ENCODE measurements at places on chromosomes 13 and 19.

- peak; percentile 81 for DNase-seq
Measured at GRCh38 chr19:36489920-36490415, 607 bp upstream of the ZNF566 start.

- no peak for DNase-seq
Measured at GRCh38 chr13:113942591-113943103, 31.2 kb downstream of the C13orf46 start.

GRCh38 chr13:88068975-88069374, 397.8 kb downstream of the SLITRK5 start:
- peak; percentile 55 for DNase-seq

DNA sequence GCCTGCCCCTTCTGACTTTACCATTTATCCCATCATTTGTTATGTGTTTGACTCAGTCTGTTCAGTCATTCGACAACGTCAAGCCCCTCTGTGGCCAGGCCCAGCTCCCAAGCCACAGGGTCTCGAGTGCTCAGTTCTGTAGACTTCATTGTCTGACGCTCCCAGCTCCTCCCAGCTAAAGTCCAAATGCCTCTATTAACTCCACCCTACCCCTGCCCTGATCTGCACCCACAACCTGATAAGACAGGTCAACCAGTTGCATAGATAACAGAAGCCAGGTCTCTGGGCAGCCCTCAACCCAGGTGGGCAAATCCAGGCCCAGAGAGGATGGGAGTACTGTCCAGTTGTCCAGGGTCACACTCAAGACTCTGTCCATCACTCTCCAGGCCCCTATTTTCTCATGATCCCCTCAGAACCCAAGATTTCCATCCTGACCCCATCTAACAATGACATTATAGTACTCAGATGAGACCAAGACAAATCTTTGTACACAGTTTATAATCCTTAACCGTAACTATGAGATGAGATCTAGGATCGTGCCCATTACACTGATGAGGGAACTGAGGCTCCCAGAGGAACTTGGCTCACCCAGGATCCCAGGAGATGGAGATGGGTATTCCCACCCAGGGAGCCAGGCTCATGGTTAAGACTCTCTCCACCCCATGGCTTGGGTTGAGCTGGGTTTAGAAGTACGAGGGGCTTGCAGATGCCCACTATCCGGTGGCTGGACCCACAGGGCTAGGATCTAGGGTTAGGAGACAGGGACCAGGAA, 1.1 kb downstream of the TM6SF2 start:
- no peak for DNase-seq

- no peak for DNase-seq
Measured at GRCh38 chr13:36769545-36769944, 49.5 kb upstream of the RFXAP start.

DNA sequence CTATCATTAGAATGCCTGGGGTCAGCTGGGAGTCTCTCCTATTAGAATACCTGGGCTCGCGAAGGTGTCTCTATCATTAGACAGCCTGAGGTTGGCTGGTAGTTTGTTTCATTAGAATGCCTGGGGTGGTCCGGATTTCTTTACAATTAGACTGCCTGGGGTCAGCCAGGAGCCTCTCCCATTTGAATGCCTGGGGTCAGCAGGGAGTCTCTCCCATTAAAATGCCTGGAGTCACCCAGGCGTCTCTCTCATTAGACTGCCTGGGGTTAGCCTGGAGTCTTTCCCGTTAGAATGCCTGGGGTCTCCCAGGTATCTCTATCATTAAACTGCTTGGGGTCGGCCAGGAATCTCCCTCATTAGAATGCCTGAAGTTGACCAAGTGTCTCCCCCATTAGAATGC, 1458.3 kb downstream of the UQCRFS1 start:
- DNase-seq, result no peak

DNA sequence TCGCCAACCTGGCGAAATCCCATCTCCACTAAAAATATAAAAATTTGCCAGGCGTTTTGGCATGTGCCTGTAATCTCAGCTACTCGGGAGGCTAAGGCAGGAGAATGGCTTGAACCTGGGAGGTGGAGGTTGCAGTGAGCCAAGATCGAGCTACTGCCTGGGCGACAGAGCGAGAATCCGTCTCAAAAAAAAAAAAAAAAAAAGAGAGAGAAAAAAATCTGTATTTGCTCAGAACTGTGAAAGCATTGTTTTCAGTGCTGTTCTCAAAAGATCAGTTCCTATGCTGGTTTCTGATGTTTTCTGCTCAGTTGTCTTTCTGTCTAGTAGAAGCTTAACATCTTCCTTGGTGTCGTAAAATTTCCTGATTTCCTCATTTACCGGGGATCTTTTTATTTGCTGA, 2.5 kb downstream of the SF3A2 start:
- no peak for DNase-seq

DNA sequence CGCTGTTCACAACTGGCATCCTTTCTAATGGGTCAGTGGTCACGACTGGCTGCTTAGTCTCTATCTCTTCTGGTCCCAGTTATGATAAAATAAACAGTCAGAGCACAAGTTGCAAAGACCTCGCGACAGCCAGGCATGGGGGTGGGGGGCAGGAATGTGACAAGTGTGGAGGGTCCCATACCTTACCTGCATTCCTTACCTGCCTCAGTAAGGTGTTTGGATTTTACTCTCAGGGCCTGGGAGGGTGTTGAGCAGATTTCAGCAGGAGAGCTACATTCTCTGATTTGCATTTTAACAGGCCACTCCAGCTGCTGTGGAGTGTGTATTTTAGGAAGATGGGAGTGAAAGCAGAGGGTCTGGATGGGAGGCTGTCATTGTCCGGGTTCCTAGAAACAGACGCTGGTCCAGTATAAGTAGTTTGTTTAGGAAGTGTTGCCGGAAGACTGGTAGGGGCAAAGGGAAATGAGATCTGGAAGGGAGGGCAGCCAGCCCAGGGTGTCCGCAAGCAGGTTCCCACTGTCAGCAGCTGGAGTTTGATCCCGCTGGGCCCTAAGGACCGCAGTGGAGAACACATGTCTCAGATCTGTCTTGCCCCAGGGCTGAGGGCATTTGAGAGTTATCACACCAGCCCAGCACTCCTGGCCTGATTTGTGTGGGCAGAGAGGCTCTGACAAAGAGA, 920.0 kb downstream of the UQCRFS1 start:
- peak; percentile 56 for DNase-seq

DNA sequence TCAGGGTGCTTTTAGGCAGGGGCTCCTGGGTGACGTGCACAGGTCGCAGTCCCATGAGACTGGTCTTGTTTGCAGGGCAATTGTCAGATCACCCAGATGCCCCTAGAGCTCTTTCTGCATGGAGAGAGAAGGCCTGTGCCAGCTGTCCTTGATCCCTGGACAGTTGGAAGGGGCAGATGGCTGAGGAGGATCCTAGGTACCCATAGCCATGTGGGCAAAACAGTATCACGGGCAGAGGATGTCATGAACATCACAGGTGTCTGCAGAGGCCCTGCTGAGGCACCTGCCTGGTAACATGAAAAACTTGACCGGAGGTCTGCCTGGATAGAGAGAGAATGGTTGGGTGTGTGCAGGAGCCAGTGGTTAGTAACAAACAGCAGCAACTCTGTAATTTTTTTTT, 99.3 kb downstream of the ZNF536 start:
- DNase-seq, result no peak

GRCh38 chr19:18861235-18861634, 29.5 kb downstream of the UPF1 start:
- no peak for DNase-seq

GRCh38 chr13:75372923-75373841, 108.8 kb downstream of the TBC1D4 start:
- no peak for DNase-seq

DNA sequence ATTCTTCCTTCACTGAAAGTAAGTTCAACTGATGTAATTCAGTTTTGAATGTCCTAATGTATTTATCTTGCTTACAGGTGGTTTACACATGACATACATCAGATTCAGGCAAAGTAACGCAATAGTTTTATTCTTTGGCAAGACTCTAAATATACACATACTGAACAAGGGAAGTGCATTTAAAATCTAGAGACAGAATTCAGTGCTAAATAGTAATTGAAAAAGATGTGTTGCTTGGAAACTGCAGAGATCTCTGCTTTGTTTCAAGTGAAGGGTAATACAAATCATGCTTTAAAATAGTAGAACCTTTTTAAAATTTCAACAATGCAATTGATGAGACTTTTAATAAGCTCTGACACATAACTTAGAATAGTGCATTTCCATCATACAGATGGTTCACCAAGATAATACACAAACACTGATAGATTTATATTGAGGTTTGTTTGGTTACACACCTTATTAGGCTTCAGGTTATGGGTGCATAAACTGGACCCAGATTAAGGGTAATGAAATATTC, 581.0 kb upstream of the MIR17HG start:
- DNase-seq, result no peak

GRCh38 chr13:78160793-78161192, 242.2 kb upstream of the EDNRB start:
- DNase-seq, result no peak

DNA sequence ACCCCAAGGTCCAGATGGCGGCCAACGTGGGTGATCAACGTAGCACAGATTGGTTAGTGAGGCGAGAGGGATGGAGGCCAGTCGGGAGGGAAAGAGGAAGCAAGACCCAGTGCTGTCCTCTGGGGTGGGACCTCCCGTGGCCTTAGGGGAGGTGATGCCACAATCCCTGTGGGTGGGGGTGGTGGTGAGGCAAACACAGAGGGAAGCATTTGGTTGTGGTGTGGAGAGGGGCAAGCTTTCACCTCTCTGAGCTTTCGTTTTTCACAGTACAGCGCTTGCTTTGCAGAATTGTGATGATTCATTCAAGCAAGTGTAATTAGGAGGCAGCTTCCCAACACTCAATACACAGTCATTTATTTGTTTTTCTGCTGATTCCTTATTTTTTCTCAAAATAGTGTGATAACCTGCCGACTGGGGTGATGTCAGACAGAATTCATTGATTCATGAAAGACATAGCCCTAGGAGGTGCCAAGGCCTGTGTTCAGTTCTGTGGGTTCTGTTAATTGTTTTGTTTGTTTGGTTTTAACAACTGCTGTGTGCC, 2.4 kb downstream of the LENG8 start:
- DNase-seq, result no peak

DNA sequence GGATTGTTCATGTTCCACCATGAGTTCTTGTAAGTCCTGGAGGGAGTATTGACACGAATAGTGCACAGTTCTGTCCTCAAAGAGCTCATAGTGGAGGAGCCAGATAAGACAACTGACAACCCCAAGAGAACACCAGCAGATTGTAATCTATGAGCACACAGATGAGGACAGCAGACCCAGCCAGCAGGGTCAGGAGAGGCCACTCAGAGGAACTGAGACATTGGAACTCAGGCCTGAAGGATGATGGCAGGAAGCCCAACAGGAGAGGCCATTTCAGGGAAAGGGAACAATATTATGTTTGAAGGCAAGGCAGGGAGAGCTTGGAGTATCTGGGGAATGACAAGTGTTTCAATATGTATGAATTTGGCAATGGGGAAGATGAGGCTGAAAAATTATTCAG, 63.7 kb upstream of the IPO5 start:
- no peak for DNase-seq

DNA sequence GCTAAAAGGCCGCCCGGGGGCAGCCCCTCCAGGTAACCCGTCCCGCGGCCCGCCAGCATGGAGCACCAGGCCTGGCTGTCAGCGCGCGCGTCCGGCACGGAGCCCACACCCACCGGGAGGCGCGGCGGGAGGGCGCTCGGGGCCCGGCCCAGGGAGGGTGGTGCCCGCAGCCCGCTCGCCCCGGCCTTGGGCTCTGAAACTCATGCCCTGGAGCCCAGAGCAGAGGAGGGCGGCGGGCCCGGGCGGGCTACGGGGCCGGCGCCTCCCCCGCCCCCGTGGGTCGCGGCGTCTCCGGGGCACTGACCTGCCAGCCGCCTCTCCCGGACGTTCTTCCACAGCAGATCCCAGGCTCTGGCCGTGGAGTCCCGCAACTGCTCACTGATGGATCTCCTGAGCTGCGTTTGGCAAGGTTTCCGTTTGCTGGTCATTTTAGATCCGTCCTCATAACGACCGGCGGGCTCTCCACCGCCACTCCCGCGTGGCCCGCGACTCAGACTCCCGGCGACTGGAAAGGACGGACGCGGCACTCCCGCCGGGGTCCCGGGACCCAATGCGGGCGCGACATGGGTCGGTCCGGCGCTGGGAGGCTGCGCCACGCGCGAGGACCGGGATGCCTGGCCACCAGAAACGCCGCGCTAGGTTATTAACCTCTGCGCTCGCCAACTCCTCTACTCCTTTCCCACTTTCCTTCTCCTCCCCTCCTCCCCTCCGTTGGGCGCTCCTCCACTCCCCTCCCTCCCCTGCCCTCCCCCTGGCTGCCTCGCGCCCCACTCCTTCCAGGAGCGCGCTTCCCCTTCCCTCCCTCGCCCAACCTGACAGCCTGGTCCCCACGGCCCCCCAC, 64.7 kb upstream of the STARD13 start:
- peak; percentile 38 for DNase-seq

DNA sequence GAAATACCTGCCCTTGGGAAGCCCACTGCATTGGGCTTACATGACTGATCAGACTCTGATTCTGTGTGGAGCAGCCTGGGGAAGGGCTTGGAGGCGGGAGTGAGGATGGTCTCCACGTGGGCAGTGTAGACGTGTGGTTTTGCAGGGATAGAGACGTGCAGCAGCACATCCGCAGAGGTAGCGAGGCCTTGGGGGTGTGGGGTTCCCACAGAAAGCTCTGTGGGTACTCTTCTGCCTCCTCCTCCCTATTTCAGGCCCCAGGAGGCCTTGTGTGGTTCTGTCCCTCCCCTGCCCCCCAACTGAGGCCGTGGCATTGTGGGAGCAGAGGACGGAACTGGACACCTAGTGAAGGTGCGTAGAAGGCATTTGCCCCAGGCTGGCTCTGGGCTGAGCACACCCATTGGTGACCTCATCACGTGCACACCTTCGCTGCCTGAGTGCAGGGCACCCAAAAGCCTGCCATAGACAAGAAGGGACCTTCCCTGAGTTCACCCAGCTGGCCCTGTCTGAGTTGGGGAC, 28.9 kb downstream of the PPP1R37 start:
- no peak for DNase-seq

DNA sequence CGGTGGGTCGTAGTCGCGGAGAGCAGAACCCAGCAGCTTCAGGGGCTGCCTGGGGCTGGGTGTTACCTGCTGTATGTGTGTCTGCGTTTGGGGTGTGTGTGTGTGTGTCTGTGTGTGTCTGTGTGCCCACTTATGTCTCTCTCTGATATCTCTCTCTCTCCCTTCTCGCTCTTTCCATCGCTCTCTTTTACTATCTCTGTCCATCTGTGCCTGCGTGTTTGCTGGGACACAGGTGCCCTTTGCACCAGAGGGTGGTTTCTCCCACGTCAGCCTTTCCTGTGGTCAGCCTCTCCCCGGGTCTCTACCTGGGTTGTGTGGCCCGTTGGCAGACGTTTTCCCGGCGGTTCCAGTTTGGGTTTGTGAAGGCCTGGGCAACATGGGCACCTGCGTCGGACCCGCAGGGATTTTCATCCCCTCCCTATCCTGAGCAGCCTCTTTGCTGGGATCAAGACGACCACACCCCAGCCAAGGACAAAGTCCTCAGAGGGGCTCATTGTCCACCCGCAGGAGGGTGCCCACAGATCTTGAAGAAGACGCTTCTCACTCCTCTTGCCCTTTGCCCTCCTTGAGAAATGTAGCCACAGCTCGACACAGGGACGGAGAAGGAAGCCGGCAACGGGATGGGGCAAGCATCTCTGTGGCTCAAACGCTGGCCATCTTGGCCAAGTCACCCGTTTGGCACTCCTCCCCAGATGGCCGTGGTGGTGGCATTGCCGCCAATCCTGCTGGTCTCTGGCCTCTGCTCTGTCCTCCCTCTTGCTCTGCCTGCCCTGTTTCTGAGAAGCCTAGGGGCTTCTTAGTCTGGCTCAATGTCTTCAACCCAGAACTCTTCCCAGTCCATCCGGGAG, 43.3 kb downstream of the ZNF146 start:
- no peak for DNase-seq

Data from glutamatergic neuron (in vitro differentiated cells).